ENCODE measurements at places on chromosomes 4 and X.
A peak's percentile ranks its signal among the peaks of the same experiment; 100 is the strongest.

DNA sequence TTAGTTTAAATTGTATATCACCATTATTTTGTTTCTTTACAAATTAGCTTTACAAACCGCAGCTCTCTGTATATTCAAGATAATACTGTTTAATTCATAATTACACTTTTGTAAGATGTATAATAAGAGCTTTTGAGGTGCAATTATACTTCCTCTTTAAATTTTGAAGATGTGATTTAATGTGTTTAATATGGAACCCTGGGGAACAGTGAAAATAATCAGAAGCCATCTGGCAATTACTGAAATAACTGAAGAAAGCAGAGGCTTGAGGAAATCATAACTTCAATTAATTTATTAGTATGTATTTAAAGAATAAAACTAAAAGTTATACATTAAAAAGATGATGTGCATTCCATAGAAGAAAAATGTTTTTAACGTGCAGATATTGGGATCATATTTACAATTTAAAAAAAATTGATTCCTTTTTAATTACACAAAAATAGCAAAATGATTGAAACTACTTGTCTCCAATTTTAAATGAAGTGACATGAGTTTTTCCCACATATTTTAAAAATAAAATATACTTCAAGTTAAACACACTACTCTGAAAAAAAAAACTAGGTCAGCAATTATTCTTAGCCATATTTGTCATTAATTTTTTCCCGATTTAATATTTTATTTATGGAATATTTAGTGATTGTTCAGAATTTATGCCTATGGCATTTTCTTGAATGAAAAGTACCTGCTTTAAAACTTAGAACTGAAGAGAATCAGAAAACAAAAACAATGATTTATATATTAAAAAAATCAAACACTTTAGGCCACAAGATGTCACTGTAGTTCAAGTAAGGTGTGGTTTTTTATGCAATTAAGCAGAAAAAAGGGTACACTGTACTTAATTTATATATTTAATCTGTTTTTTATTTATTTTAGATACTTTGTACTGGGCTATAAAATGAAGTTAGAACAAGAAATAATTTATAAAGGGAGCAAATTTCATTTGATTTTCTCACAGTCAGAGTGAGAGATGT lies 942.7 kb upstream of the NDST4 start:
- peak; percentile 23 for DNase-seq

- no peak for DNase-seq
Observed at GRCh38 chr4:56662782-56663468, 18.2 kb downstream of the HOPX start.

- no peak for DNase-seq
Observed at GRCh38 chr4:54373718-54374210, 144.7 kb downstream of the PDGFRA start.

GRCh38 chr4:142549726-142550463 lies 296.2 kb downstream of the INPP4B start:
- peak; percentile 43 for DNase-seq

GRCh38 chr4:40395166-40395900 lies 60.2 kb downstream of the CHRNA9 start:
- DNase-seq: no peak

DNA sequence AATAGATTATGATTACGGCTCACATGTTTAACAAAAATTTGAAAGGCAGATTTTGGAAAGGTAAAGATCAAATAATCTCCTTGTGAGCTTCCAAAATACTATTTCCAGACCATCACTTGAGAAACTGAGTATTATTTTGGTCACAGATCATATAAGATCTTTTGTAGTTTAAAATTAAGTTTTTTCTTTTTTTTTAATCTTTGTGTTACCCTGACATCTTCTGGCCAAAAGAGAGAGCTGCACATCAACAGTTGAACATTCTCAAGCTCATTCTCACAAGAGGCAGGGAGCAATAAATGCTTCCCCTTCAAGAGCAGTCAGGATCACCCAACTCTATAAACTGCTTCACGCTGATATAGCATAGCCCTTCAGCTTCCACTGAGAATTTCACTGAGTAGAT lies 15.9 kb downstream of the TMEM192 start:
- DNase-seq: peak; percentile 27

GRCh38 chrX:111695297-111695880 lies 14.4 kb downstream of the ALG13 start:
- DNase-seq: no peak

DNA sequence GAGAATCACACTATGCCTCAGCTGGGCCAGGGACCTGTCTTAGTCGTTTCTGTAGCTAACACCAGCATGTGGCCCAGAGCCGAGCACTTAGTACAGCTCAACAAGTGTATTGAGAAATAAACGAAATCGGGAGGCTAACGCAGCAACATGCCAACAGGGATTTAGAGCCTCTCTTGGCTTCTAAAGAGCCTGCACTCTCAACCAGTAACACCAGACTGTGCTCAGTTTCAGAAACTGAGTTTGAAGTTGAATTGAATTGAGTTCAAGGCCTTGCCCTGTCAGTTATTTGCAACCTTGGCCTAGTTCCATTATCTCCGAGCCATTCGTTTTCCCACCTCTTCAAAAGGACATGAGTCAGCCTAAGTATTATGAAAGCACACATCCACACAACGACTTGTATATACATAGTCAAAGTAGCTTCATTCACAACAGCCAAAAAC lies 71.3 kb upstream of the LDB2 start:
- DNase-seq: peak; percentile 18

DNA sequence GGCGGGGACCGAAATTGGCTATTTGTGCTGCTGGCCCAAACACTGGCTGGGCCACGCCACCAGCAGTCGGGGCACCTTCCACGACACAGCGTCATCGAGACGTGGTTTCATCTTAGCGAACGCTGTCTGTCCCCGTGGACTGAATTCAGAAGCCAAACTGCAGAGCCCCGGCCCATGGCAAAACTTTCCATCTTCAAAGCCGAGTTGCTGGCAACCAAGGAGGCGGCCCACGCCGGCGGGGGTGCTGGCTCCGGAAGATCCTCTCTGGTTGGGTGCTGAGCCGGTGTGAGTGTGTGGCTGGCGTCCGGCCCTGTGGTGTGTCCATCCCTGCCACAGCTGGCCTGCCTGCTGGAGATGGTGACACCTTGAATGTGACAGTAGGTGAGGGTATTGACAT lies 96.6 kb upstream of the ADRA2C start:
- DNase-seq: no peak

DNA sequence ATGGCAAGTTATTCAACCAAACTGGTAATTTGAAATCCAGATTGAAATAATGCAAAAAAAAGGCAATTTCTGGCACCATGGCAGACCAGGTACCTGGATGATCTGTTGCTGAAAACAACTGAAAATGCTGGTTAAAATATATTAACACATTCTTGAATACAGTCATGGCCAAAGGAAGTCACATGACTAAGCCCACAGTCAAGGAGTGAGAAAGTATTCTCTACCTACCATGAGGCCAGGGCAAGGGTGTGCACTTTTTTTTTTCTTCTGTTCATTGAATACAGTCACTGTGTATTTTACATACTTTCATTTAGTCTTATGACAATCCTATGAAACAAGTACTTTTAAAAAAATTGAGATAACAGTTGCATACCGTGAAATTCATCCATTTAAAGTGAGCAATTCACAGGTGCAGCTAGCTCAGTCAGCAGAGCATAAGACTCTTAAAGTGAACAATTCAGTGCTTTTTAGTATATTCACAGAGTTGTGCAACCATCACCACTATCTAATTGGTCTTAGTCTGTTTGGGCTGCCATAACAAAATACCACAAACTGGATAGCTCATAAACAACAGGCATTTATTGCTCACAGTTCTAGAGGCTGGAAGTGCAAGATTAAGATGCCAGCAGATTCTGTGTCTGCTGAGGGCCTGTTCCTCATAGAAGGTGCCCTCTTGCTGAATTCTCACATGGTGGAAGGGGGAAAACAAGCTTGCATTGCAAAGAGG lies 4.8 kb upstream of the MPP1 start:
- no peak for DNase-seq

- no peak for DNase-seq
Observed at GRCh38 chr4:40969501-40969900, 219.7 kb downstream of the NSUN7 start.

DNA sequence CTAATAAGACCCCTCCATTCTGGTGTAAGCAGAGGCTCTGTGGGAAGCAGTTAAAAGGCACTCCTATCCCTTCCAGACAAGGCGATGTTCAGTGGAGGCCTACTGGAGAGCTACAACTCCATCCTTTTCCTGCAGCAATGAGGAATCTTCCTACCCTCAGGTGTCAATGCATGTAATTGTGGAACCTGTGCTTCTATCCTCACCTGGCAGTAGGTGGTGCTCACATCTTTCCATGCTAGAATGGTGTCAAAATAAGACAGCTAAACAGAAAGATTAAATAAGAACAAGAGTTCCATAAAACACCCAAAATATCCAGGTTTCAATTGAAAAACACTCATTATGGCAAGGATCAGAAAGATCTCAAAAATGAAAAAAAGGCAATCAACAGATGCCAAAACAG lies 224.6 kb downstream of the IL15 start:
- DNase-seq: no peak

DNA sequence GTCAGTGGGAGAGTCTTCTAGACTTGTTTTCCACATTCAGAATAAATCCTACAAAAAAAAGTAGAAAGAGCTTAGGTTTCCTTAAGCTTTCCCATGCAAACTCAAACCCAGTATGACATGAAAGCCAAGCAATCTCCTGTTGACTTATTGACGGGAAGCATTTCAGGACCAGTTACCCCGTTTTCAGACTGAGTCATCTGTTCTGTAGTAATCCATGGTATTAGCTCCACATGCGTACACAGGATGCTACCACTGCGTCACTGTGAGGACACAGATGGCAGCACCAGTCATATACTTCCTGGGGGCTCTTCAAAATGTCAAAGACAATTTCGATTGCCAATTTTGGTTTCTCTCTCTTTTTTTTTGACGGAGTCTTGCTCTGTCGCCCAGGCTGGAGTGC lies 224.9 kb upstream of the MAD2L1 start:
- no peak for DNase-seq

- no peak for DNase-seq
Observed at GRCh38 chrX:1477801-1478458, 25.2 kb upstream of the ASMTL start.

GRCh38 chr4:141022111-141022695 lies 111.1 kb downstream of the RNF150 start:
- peak; percentile 31 for DNase-seq

DNA sequence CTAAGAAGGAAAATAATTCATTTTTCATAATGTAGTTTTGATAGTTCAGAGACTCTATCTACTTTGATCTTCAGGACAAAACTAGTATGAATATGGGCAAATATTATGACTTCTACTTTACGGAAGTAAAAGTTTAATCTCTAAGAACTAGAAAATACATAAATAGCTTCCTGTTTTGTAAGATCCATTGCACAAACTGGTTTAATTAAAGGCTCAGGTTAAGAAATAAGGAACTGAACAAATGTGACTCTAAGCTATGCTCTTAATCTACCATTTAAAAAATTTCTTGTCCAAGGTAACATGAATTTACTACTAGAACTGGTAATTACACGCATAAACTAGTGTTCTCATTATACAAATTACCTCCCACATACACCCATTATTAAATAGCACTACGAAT lies 360.6 kb downstream of the INPP4B start:
- no peak for DNase-seq

Measured in fibroblast of skin of scalp (primary cell).